Mucosa of descending colon (tissue), 3 donors: ENCODE measurements at places on chromosomes 6 and 20.
A peak's percentile ranks its signal among the peaks of the same experiment; 100 is the strongest.

DNA sequence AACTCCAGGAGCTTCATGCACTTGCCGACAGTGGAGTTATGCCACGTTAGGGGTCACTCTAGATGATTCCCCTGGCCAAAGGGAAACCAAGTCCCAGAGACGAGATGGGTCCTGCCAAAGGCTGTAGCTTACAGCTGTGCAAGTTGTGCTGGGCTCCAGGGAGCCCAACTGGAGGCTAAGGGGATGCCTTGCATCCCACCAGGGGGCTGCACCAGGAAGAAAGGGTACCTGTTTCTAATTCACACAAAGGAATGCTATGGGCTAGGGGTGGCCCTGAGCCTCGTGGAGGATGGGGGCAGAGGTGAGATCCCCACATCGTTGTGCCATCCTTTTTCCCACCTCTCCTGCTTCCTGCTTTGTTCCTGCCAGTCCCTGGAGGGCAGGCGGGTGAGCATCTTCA lies 23.7 kb upstream of the SCRT2 start:
- no peak for DNase-seq

DNA sequence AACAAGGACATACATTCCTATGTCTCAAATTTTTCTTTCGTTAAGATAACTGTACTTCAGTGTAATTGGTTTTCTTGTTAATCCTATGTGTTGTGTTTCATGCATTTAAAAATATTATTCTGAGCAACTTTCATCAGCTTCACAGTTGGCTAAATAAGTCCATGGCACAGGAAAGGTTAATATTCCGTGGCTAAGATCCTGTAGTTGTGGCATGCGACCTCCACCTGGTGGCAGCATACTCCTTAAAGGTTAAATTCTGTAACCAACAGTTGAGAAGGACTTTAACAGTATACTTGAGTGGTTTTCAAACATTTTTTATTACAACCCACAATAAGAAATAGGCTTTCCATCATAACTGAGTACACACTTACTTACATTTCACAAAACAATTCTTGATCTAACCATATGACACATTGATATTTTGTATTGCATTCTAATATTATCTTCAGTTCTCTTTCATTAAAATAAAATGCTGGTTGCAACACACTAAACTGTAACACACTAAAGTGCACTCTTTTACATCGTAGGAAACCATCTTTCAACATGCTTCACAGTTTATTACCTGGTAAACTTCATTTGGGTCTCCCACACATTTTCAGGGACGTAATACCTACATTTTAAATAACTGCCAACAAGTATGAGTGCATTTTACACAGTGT lies 118.3 kb downstream of the SLX4IP start:
- peak; percentile 69 for DNase-seq

DNA sequence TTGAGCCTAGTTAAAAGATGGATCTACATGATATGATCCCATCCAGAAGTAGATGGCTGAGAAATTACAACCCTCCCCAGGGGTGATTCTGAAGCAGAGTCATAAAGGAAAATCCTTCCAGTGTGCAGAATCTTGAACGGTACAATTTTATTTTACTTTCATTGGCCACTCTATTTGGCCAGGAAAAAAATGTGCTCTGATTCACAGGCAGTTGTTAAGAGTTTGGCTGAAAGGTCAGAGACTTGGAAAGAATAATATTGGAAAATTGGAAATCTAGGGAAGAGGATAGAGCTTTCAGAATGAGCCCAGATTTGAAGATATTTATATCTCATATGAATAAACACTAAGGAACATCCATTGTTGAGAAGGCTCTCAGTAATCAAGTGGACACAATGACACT lies 1299.3 kb upstream of the GJE1 start:
- DNase-seq, result no peak

DNA sequence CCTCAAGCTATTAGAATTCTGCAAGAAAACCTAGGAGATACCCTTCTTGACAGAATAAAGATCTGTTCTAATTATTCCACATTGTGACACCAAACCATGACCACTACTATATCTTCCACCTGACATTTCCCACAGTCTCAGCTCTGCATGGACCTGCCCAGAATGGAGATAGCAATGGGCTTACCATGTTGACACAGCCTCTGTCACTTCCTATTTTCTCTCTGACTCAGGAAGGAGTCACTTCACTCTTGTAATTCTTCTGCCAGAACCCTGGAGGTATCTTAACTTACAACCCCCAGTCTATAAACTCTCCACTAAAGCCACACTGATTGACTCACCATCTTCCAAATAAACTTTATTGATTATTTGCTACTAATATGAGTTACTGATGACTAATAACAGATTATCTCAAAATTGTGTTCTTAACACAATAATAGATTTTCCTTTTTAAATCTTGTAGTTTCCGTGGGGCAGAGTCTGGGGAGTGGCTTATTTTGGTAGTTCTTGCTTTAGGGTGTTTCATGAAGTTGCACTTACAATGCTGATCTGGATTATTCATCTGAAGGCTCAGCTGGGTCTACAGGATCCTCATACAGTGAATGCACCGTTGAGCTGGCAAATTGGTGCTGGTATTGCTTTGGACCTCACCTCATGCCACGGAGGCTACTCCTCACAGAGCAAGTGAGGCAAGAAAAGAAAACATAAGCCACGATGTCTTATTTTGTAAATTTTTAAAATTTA lies 869.9 kb downstream of the KIF16B start:
- DNase-seq, result no peak

- DNase-seq, result no peak
Observed at GRCh38 chr6:112044196-112044595, 9.7 kb upstream of the CCN6 start.

DNA sequence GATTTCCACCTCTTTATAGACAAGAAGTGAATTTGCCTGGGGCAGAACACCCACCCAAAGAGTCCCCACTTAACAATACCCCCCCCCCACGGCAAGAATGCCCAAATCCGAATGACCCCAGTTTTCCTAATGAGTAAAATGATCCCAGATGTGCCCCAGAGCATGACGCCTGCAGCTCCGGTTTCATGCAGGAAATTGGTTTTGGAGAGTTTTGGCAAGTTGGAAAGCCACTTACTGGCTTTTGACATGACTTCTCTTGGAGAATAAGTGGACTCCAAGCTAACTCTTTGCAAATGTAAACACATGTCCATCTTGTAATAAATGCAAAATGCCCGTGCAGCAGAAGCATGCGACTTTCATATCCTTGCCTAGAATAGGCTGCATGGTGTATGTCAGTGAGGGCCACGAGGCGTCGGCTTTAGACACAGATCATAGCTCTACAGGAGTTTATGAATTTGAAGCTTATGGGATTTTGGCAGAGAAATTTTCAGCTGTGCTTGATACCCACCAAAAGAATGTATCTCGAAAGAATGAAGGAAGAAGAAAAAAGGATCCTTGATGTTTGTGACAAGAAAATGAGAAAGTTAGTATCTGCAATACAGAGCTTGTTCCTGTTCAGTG lies 24.2 kb downstream of the EDN3 start:
- DNase-seq, result no peak

DNA sequence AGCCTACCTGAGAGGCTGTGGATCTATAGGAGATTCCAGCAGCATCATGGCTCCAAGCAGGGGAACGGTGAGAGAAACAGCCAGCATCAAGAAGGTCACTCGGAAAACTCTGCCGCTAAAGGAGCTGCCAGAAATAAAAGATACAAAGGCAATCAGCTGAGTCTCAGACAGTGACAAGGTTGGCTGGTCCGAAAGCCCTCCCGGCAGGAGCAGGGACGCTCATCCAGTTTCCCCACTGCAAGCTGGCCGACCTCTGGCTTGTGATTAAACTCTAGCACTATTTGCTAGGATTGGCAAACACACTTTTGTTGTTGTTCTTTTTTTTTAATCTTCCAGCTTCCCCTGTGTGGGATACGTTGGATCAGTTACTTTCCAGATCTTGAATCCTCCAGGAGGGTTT lies 8.7 kb downstream of the APMAP start:
- no peak for DNase-seq

GRCh38 chr6:14787250-14787649 lies 458.6 kb upstream of the JARID2 start:
- DNase-seq, result no peak

DNA sequence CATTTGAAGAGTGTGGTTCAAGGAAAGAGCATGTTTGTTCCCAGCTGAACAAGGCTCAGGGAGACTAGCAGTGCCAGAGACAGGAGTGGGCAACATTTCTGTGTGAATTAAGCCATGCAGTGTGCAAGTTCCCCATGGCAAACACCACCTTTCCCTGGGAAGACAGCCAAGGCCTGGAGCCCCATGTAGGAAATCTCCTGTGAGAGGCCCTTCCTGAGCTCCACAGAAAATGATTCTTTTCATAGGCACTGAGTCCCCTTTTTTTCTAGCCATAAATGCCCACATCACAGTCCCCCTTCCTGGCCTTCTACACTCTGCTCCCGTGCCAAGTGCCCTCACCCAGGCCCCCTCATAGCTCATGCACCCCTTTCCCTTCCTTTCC lies 11.8 kb upstream of the TRAM2 start:
- DNase-seq, result no peak

- DNase-seq, result no peak
Observed at GRCh38 chr6:9455864-9456658, 958.8 kb downstream of the TFAP2A start.

- no peak for DNase-seq
Observed at GRCh38 chr6:27141529-27142015, 105.9 kb upstream of the PRSS16 start.

DNA sequence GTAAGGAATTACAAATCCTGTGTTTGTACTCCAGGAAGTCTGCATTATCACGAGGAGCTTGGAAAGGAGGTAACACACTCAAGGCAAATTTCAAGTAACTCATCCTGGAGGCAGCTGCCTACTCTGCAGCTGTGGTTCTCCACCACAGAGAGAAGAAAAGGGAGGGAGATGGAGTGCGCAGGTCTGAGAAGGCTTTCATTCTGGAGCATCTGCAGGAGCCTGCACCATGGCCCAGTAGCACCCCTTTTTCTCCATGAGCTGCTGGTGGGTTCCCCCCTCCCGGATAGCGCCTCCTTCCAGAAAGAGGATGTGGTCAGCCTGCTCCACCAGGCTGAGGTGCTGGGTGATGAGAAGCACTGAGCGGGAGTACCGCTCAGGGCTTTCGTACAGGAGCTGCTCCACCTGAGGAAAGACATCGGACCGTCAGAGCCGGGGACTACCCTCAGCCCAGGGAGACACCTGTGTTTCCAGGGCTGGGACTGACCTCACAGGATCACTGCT lies 1.6 kb upstream of the PSMB8 start:
- DNase-seq, result no peak

DNA sequence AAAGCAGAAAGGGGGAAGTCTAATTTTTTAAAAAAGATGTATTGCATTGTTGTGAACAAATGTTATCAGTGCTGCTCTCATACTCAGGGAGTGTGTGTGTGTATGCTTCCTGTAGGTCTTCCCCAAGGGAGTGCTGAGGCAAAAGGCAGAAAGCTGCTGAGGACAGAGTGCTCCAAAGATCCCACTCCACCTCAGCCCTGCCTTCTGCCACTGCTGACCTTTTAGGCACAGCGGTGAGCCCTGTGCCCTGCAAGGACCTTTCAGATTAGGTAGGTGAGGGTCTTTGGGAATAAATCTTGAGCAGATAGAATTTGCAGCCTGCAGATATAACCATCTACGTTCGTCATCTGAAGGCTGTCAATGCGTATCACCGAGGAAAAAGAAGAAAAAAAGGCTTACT lies 756.4 kb upstream of the MMS22L start:
- no peak for DNase-seq

DNA sequence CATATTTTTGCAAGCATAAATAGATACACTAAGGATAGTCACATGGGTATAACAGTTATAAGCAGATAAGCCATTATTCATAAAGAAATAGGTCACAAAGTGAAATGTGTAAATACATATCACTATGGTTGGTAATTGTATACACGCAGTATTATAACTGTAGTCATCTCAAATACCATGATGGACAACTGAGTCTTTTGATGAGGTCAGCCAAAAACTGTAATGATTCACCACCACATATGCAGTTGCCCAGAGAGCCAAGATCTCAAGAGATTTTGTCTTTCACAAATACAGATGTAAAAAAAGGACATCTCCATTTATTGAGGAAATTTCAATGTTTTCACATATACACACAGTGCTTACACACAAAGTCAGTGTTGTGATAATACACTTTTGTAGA lies 28.3 kb downstream of the ZNF292 start:
- no peak for DNase-seq

GRCh38 chr6:148561629-148562028 lies 185.2 kb upstream of the UST start:
- no peak for DNase-seq

DNA sequence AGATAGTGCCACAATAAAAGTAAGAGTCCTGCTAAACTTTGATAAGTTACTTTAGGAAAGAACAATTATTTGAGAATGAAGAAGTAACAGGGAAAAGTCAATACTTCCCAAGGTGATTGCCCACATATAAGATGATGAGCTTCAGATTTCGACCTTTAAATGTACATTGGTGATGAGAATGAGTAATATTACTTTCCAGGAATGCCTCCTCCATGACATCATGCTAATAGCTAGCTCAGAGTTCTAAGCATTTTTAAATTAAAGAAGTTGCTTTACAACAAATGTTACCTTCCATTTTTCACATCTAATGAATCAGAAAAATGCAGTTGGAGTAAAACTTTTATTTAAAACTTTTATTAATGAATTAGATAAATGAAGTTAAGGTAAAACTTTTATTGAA lies 22.5 kb upstream of the OPN5 start:
- DNase-seq, result no peak

DNA sequence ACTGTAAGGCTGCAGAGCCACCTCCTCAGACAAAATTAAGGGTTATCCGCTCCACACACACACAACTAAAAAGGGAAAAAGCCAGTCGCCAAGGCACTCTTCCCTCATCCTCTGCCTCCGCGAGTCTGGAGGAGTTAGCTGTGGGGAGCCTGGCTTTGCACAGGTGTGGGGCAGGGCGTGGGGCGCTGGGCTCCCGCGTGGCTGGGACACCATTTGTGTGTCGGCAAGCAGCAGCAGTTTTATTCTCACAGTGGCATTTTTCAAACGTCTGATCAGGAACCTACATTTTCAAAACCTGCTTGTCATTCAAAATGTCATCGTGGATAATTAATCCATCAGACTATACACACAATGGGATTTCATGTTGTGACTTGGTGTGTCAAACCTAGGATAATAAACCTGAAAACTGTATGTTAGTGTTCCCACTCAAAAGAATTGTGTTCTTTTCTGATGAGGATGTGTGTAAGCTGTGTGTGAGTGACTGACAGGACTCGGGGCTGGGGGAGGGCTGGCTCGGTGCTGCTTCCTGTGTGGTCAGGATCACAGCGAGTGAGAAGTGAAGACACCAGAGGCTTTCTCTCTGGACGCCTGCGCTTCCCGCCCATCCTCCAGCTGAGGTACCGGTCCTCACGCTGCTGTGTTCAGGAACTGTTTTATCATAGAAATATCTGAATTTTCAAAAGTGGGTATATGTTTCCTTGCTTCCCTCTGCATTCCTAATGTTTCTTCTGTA lies 83.1 kb downstream of the IRF4 start:
- peak; percentile 50 for DNase-seq

DNA sequence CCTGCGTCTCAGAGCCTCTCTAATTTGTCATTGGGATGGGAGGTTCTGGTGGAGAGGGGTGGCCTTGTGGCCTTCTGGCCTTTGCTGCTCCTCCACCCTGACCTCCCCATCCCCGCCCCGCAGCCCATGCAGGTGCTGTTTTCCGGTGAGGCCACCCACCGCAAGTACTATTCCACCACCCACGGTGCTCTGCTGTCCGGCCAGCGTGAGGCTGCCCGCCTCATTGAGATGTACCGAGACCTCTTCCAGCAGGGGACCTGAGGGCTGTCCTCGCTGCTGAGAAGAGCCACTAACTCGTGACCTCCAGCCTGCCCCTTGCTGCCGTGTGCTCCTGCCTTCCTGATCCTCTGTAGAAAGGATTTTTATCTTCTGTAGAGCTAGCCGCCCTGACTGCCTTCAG lies 171.8 kb upstream of the RNF24 start:
- DNase-seq, result no peak
